ENCODE measurements at places on chromosomes 13 and 19.

DNA sequence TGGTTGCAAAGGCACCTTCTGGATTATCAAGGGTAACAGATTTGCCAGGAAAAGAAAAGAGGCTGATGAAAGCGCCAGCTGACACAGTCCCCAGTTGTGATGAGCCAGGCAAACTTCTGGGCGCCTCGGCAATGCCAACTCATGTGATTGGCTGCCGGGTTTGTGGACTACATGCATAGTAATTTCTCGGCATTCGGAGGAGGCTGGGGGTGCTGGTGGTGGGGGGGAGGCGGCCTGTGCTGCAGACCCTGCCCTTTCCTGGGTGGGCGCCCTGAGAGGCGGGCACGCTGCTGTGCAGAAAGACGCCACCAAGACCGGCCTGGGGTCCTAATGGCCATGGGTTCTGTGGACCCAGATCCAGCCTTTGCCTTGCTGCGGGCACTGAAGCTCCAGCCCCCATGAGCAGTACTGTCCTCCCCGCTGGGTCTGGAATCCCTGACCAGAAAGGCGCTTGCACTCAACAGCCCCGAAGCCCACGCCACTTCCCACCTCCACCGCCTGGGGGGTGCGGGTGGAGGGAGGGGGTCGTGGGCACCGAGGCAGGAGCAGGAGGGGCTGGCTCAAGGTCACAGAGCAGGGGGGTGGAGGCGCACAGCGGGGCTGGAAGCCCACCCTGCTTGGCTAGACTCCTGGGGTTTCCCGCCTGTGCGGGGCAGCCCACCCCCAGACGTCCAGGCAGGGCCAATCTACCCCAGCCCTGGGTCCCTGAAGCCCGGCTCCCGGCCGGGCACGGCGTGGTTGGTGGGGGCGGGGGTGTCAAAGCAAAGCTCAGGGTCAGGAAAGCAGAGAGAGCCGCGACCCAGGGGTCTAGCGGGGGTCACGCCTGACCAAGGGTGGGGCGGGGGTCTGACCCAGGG is 1.0 kb downstream of the DIRAS1 start:
- DNase-seq = no peak

GRCh38 chr13:41418027-41418426 is 39.3 kb upstream of the RGCC start:
- no peak for DNase-seq

- DNase-seq = no peak
Observed at GRCh38 chr13:80783926-80784565, 443.1 kb upstream of the SPRY2 start.

- DNase-seq = no peak
Observed at GRCh38 chr13:32496599-32497160, 41.9 kb downstream of the N4BP2L2 start.

Measured in NCI-H1436 (cell line).